ENCODE measurements at places on chromosomes 1 and 21.

DNA sequence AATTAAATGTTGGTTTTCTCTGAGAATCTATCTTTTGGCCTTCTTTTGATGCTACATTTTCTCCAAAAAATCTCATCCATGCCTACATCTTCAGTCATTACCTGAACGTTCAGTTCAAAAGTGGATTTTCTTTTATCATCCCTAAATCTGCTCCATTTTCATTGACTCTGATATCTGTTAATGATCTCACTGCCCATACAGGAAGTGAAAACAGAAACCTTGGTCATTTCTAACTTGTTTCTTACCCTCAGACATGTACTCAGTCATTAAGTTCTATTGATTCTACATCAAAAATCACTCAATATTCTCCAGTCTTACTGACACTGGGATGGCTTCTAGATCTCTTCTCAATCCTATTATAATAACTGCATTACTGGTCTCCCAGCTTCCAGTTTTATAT lies 22.7 kb downstream of the PRKACB start:
- no peak for DNase-seq

DNA sequence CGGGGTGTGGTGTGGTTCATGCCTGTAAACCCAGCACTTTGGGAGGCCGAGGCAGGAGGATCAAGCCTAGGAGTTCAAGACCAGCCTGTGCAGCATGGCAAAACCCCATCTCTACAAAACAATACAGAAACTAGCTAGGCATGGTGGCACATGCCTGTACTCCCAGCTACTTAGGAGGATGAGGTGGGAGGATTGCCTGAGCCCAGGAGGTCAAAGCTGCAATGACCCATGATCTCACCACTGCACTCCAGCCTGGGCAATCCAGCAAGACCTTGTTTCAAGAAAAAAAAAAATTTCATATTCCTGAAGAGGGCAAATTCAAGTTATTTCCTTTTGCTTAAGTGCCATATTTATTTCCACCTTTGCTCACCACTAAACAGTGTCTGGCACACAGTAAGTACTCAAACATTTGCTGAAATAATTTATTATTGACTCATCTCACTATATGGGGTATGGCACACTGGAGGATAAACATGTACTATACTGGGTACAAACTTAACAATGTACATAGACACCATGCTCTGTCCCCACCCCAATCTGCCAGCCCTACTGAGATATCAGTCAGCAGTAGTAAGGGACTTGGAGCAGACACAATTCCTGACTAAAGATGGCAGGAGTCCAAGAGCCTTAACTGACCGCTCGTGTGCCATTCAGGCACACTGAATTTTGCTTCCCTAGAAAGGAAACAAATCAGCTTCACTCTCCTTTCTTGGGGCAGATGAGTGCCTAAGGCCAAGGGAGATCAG lies 15.5 kb downstream of the MEAF6 start:
- DNase-seq: no peak

GRCh38 chr1:31310198-31310597 lies 13.4 kb downstream of the ZCCHC17 start:
- DNase-seq: no peak

DNA sequence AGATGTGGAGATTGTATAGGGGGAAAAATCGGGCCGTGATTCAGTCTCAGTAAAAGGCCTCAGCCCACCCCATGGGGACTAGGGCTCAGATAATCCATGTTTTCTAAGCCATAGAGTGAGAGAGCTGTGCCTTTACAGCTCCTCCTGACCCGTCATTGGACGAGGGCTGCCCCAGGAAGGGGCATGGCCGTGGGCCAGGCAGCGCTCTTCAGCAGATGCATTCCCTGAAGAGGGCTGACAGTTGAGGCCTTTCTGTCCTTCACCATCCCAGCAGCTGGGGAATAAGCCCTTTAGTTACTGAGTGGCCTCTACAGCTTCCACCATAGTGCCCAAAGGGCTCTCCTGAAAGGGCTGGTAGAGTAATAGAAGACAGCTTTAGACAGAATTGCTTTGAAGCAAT lies 57.2 kb downstream of the ST3GAL3 start:
- no peak for DNase-seq

- DNase-seq: no peak
These were observed 50.2 kb upstream of the WASF2 start for GRCh38 chr1:27539901-27540861.

DNA sequence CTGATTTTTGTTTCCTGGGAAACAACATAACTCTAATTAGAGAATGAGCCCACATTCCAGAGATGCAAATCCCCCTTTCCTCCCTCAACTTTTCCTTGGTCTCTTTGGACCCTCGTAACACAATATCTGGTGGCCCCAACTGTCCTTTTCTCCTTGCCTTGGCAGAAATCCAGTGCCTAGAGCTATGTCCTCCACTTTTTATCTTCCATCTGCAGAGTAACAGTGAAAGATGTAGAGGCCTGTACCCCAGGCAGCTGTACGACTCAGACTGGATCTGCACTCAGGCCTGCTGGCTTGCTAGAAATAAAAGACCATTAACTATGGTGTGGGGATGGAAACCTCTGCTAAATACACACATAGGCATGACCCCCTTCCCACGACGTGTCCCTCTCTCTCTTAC lies 72.0 kb downstream of the WARS2 start:
- DNase-seq: no peak

GRCh38 chr1:209059376-209059775 lies 524.1 kb upstream of the CAMK1G start:
- no peak for DNase-seq

DNA sequence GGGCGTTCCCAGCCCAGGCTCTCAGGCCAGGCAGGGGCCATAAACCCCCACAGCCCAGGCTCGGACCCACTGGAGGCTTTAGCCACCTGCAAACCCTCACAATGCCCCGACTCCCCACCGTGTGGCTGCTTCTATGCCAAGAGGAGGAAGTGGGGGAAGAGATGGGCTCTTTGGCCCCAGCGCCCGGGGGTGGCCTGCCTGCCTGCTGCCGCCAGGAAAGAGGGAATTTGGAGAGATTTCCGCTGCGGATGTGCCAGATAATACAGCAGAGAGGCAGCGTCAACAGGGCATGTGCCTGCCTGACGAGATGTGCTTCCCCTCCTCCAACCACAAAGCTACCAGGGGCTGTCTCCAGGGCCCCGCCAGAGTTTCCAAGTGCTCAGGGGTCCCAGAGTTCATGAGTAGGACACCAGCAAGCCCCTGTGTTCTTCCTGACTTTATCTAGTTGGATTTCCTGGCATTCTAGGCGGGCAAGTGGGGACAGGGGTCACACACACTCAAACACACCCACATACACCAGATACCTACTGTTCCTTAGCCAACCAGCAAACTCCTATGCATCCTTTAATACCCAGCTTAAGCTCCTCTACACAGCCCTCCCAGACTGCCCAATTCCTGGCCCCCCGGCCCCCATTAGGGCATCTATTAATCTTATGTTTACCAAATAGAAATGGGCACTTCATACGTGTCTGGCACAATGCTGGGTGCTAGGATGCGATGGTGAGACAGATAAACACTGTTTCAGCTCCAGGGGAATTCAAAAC lies 14.1 kb downstream of the EPHA2 start:
- DNase-seq: no peak

DNA sequence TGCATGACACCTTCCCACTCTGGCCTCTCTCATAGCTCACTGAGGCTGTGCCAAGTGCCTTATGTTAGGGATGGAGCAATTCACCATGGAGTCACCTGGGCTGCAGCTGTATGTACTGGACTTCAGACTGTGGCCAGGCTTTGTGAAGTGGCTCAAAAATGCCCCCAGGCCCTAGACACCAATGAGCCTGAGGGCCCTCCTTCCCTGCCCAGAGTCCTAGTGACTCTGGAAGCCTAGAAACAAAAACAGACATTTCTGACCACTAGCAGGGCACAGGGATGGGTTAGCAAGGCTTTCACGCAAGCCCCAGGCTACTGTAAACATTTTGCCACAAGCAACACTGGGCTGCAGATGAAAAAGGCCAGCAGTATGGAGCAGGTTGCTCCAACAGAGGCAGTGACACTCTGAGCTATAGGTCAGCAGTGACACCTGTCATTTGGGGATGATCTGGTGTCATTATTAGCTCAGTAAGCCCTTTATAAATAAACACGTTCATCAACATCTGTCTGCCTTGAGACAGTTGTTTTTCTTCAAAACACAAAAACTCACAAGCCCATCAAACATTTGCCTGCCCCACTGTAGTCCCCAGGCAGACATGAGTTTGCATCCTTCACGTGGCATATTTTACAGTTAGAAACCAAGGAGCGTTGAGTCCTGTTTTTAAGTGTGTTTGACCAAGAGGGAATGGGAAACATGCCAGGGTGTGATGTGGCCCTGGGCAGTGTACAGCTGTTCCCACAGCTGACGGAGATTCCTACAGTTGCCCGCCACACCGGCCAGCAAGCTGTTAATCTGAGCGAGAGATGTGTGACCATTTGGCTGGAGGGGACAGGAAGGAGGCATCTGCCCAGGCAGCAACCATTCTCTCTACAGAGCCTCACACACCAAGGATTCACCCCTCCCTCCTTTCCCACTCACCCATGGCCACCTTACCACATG lies 66.8 kb downstream of the KCNN3 start:
- no peak for DNase-seq

DNA sequence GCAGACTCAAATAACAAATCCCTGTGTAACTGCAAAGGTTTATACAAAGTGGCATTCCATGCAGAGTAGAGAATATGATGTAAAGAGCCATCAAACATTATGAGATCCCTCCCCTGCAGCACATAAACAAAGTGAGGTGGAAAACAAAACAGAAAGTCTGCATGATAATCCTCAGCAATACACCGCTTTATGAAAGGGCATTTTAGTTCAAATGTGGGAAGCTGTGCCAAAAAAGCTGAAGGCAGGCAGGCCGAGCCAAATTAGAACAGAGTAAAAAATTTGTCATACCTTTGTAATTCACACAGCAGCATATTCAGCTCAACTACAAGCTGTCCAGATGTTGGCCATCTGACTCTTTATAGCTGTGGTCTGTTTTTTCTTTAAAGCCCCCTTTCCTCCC lies 113.5 kb downstream of the LHX9 start:
- DNase-seq: no peak

DNA sequence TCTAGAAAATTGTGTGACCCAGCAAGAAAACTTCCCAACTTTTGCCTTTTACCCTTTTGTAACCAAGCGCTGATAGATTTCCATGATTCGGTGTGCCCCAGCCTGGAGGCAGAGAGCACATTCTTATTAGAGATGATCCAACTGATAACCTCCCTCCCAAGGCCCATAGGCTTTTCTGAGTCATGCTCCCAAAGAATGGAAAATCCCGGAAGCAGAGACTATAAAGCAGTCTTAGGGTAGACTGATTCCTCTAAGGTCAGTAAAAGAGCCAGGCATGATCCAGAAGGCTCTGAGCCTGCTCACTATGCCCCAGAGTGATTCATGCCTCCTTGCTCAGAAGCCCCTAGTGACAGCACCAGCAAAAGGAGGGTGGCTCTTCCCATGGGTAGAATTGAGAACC lies 4.3 kb downstream of the CAMK1G start:
- no peak for DNase-seq

GRCh38 chr1:40096646-40096976 lies 441 bp downstream of the PPT1 start:
- no peak for DNase-seq

- no peak for DNase-seq
These were observed 26.2 kb upstream of the SAMSN1 start for GRCh38 chr21:14572204-14572780.

GRCh38 chr21:30437010-30437565 lies 3.0 kb upstream of the KRTAP15-1 start:
- no peak for DNase-seq

All from T-helper 9 cell (primary cell).